ENCODE measurements at places on chromosomes 1 and 21. TPM values are rescaled to one million over a fixed set of nuclear protein-coding genes. Genes with fewer than 3 reads are reported as not detected.

- no peak for DNase-seq
These were observed 14.1 kb downstream of the DNASE2B start for GRCh38 chr1:84412316-84412942.

GRCh38 chr1:27363766-27364695 is 2.7 kb downstream of the MAP3K6 start:
- no peak for DNase-seq

- DNase-seq: no peak
These were observed 44.4 kb upstream of the LRRC8C start for GRCh38 chr1:89588480-89588879.

ERRFI1 gene
- 1.5 TPM for total RNA-seq

PTPN7 gene
- 199 TPM for total RNA-seq

NFASC gene
- 0.24 TPM for total RNA-seq

DNA sequence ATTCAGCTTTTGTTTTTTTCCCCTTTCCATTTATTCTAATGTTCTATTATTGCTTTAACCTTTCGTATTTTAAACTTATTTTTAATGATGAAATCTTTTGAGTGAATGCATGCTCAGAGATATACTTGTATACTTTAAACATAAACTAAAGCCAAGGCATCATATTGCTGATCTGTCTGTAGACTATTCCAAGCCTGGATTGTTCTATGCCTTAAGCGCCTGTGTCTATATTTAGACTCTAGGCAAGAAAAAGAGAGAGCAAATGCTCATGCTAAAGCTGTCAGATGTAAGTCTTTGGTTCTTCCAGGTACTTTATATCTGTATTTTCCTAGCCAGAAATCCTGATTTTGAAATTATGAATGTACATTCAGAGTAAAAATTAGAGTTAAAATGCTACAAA is 14.4 kb downstream of the SH3GLB1 start:
- no peak for DNase-seq

FAM72B gene
- 36.2 TPM for total RNA-seq

GRCh38 chr1:31818206-31818605 is 2.4 kb upstream of the SPOCD1 start:
- DNase-seq: no peak

DNA sequence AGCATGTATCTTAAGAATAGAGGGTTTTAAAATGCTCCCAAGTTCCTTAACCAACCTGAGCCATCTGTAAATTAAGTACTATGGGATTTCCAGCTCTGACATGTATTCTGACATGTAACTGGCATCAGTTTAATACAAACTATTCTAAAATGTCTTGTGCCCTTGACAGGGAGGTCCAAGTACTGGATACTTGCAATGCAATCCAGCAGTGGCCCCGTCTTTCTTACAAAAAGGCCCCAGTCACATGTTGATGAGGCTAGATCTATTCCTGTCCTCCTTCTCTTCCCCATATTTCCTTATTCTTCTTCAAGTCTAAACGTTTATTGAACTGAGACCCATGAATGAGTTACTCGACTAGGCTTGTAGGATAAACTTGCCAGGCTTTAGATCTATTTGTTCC is 46.4 kb downstream of the MRPL39 start:
- no peak for DNase-seq

- DNase-seq: no peak
These were observed 11.2 kb upstream of the DPH2 start for GRCh38 chr1:43958351-43959255.

C1orf21 gene
- 1.9 TPM for total RNA-seq

DNA sequence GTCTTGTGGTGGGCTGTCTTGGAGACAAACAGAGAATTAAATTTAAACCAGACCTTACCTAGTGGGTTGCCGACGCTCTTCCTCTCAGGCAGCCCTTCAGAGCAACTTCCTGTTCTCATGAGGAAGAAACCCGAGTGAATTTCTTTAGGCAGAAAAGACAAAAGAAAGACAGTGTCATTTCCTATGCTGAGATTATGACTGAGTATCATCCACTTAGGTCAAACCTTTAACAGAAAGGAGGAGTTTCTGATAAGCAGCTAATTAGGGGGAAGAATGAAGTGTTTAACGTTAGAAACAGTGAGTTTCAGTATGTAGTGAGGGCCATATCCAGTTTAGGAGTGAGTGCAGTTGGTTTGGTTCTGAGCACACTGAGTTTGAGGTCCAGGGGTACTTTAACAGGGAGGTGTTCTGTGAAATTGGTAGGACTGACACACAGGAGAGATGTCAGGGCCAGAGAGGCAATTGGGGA is 38.7 kb downstream of the FASLG start:
- DNase-seq: peak; percentile 35

DNA sequence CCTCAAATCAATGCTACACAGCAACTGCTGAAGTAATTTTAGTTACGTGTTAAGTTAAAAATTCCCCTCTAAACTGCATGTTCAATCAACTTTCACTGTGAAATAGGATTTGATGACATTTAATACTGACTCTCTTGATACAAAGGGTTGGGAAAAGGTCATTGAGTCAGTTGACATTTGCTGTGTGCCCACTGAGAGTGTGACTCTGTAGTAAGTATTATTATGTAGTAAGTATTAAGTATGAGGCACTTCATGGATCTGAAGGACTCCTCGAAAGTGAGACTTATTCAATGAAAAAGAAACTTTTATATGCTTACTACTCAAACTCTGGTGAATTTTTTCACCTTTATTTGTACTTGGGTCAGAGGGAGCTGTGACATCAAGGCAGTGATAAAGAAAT is 83.1 kb upstream of the S1PR1 start:
- DNase-seq: no peak

DNA sequence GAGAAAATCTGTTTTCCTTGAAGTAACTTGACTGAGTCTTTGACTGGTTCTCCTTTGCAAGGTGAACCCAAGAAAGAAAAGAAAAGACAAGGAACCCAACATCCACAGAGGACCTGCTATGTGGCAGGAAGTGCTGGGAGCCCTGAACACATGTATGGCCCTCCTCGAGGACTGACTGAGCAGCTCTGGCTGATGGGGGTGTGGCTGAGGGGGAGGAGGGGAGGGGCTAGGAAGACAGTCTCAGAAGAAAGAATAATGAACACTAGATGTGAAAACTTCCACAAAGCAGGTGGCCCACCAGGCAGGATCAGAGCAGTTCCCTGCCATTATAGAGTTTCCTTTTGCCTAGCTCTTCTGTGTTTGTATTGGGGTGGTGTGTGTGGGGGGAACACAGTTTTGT is 26.1 kb downstream of the NENF start:
- peak; percentile 47 for DNase-seq

ANKRD45 gene
- not detected for total RNA-seq

DNA sequence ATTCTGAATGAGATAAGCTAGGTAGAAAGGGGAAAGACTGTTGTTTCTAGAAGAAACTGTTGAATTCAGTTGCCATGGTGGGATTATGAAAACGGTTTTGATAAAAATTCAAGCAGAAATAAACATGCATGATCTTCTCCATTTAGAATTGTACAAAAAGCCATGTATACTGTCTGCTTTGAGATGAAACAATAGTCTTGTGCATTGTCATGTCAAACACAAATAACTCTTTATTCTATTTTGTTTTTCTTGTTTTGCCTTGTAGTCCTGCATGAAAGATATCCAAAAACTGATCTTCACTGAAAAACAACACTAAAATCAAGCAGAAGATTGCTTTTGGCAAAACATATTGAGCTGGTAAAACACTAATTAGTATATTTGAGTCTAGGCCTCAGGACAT is 659.9 kb downstream of the LTN1 start:
- DNase-seq: no peak

CRYAA gene
- not detected for total RNA-seq

Data from activated CD4-positive, alpha-beta memory T cell treated with anti-CD3 and anti-CD28 coated beads for 36 hours (primary cell).